ENCODE measurements at places on chromosomes 2 and 18.

- DNase-seq = no peak
Measured at GRCh38 chr2:158094487-158095092, 7.1 kb upstream of the UPP2 start.

GRCh38 chr2:215664847-215665525, 229.1 kb upstream of the FN1 start:
- DNase-seq = no peak

- DNase-seq = no peak
Measured at GRCh38 chr2:241153616-241154015, 3.3 kb downstream of the PPP1R7 start.

DNA sequence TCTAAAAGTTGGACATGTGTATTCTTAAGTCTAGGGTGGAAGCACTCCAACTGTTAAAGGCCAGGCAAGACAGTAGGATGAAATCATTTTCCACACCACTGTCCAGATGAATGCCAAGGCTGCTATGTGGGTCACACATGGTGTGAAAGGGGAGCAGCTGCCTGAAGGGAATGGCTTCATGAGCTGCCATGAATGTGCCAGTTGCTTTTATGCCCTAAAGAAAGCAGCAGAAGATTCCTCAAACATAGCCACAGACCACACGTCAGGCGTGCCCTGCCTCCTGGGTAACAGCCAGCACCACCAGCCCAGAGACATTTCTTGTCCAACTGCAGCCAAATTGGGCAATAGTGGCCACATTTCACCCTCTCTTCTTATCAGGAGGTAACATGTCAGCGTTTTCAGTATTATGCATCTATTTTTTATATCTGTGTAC, 130.2 kb downstream of the MTCL1 start:
- DNase-seq = no peak

- DNase-seq = no peak
Measured at GRCh38 chr2:16182841-16183240, 242.5 kb downstream of the MYCN start.

All from activated T-helper 1 cell treated with anti-CD3 and anti-CD28 coated beads, Interleukin-2, amount 50 U/mL, for 16 hours (primary cell).